ENCODE measurements at places on chromosomes 1 and 21.

- H3K27me3 ChIP-seq, result no peaks in the 10 kb centered on the region
- H3K36me3 ChIP-seq, result peaks cover 40% of the 10 kb centered on the region
- H3K4me1 ChIP-seq, result no peaks in the 10 kb centered on the region
- no peak overlapping the region for H3K4me3 ChIP-seq
- DNase-seq, result peak; percentile 7
- no peak overlapping the region for H3K27ac ChIP-seq
Measured at GRCh38 chr1:180412583-180412982, 89.8 kb downstream of the ACBD6 start.

DNA sequence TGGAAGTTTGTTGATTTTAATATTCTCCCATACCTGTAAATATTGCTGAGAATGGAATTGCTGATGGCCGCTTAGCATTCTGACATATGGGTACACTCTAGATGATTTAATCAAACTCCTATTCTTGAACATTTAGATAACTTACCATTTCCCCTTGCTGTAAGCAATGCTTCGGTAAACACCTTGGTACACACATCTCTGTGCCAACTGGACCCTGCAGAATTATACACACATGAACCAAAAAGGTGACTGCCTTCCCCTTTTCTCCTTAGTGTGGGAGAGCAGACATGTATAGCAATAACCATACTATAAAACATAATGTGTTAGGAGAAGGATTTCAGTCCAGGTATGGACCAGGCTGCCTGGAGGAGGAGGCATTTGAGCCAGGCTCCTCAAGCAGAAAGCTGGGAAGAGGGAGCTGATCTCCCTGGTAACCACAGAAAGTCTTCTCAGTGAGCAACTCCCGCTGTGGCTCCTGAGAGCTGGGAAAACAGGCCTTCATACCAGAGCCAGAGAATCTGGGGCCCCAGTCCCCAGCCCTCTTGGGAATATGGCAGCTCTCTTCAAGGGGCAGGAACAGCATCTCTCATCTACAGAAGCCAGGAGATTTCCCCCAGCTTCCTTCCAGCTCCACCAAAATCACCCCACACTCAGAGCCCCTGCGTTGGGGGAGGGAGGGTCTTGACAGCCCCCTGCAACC lies 33.9 kb upstream of the CSF1 start:
- no peak for DNase-seq
- H3K36me3 ChIP-seq, result no peaks in the 10 kb centered on the region
- peaks cover 41% of the 10 kb centered on the region for H3K4me1 ChIP-seq
- H3K27me3 ChIP-seq, result no peaks in the 10 kb centered on the region
- H3K4me3 ChIP-seq, result peak overlapping the region; percentile 29

- H3K27ac ChIP-seq, result no peak overlapping the region
- H3K36me3 ChIP-seq, result no peaks in the 10 kb centered on the region
- peaks cover 7% of the 10 kb centered on the region for H3K4me1 ChIP-seq
- H3K27me3 ChIP-seq, result no peaks in the 10 kb centered on the region
Measured at GRCh38 chr1:184356891-184357290, 29.9 kb upstream of the C1orf21 start.

DNA sequence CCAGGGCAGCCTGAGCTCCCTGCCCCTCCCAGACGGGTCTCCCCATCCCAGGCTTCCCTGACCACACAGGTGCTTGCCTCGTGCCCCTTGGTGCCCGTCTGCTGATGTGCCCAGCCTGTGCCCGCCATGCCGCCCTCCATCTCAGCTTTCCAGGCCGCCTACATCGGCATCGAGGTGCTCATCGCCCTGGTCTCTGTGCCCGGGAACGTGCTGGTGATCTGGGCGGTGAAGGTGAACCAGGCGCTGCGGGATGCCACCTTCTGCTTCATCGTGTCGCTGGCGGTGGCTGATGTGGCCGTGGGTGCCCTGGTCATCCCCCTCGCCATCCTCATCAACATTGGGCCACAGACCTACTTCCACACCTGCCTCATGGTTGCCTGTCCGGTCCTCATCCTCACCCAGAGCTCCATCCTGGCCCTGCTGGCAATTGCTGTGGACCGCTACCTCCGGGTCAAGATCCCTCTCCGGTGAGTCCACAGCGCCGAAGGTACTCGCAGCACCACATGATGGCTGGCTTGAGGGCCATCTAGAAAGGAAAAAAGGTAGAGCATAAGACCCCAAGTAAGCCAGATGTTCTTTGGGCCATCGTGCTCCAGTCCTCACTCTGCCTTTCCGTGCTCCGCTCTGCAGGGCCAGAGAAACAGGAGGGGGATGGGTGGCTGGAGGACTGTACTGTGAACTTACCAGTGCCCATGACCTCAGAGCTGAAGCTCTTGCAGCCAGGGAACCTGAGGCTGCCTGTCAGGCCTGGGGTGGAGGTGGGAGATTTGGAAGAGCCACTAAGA lies 1.4 kb downstream of the ADORA1 start:
- peak overlapping the region; percentile 21 for H3K27ac ChIP-seq
- peak overlapping the region; percentile 72 for H3K4me3 ChIP-seq
- H3K27me3 ChIP-seq, result peaks cover 7% of the 10 kb centered on the region
- H3K4me1 ChIP-seq, result peaks cover 21% of the 10 kb centered on the region

GRCh38 chr1:30929944-30930525 lies 21.5 kb upstream of the SDC3 start:
- DNase-seq, result no peak
- H3K36me3 ChIP-seq, result peaks cover 59% of the 10 kb centered on the region
- H3K27ac ChIP-seq, result peak overlapping the region; percentile 49
- no peak overlapping the region for H3K4me3 ChIP-seq

DNA sequence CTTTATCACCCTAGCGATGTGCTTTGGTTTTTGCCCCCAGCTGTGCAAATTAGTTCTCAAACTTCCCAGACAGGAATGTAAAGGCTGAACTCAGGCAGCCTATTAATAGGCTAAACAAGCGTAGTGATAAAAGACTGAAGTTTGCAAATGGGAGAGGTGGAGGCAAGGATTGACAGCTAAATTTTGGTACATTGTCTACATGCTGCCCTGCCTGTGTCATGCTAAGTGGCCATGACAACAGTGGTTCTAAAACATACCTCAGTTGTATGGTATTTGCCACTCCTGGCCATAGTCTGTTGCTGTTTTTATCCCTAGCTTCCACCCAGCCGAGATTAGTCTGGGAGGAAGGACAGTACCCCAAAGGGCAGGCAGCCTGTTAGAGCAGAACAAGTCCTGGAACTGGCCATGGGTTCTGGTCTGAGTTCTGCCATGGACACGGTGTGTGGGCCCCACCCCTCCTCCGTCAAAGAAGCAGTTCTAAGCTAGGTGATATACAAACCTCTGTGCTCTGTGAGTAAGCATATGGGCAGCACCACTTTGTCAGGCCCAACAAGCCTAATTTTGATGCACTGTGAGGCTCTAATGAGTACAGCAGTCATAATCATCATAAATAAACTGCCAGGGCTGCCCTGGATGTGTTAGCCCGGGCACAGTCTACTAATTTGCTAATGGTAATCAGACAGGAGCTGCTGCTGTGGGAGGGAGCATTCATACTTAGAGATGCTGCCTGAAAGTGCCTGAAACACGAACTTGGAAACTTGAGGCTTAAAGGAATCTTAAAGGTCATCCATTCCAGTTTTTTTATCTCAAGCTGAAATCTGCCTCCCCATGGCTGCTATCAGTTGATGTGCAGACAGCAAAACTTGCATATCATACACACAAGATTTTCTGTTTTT lies 177.1 kb downstream of the HHAT start:
- H3K27me3 ChIP-seq, result no peaks in the 10 kb centered on the region
- H3K36me3 ChIP-seq, result no peaks in the 10 kb centered on the region
- H3K4me1 ChIP-seq, result no peaks in the 10 kb centered on the region
- DNase-seq, result no peak
- no peak overlapping the region for H3K4me3 ChIP-seq

DNA sequence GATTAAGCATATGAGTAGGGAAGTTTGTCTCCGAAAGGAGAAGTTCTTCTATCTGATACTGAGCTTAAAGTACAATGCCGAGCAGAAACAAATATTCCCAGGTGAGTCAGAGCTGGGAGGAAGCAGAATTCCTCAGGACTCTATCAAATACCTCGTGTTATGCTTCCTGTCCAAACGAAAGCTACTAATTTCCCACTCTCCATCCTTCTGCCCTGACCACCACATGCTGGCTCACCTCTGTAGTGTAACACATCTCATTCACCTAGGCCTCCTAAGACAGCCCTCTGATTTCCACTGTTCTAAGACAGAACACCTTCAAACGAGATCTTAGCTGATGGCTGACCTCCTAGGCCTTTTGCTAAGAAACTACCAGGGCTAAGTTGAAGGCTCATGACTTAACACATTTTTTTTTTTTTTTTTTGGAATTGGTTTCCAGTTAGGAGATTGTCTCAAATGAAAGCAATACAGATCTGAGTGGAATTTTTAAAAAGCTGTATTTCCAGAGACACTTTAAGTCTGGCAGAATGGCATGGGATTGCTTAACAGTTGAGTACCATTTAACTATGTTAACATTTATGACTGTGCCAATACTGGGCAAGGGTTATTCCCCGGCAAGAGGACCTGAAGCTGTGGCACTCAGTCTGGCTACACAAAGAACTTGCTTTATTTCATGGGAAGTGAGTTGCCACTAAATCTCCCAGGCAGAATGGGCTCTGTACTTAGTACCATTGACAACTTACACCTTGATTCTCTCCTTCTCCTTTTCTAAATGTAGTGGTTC lies 583.4 kb downstream of the DPYD start:
- H3K27me3 ChIP-seq, result no peaks in the 10 kb centered on the region
- peaks cover 5% of the 10 kb centered on the region for H3K4me1 ChIP-seq
- no peak overlapping the region for H3K27ac ChIP-seq
- H3K36me3 ChIP-seq, result no peaks in the 10 kb centered on the region
- DNase-seq, result no peak

DNA sequence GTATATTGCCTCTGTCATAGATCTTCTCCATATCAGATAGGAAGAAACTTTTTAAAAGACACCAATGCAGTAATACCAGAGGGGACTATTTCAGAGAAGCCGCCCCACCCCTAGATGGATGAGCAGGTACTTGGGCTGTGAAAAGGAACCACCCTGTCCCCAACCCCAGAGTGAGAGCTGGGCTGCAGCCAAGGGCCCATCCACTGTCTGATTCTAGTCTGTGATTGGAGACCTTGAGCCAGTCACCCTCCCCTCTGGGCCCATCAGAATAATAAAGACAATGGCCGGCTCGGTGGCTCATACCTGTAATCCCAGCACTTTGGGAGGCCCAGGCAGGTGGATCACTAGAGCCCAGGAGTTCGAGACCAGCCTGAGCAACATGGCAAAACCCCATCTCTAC lies 5.0 kb downstream of the CLEC20A start:
- no peak for DNase-seq
- no peak overlapping the region for H3K4me3 ChIP-seq
- no peaks in the 10 kb centered on the region for H3K36me3 ChIP-seq
